Smooth muscle cell of the umbilical artery (primary cell): ENCODE measurements at places on chromosomes 4 and X. TPM values are rescaled to one million over a fixed set of nuclear protein-coding genes. Genes with fewer than 3 reads are reported as not detected.

The PYURF gene
- total RNA-seq, result 54.1 and 55.5 TPM in 2 replicates

The XG gene
- total RNA-seq, result 0.59 and 1.7 TPM in 2 replicates

The SERPINA7 gene
- not detected in 2 replicates for total RNA-seq

The HERC5 gene
- 0.59 and 0.69 TPM in 2 replicates for total RNA-seq

The ATP5ME gene
- total RNA-seq, result 39.6 and 71.6 TPM in 2 replicates

The TLR3 gene
- total RNA-seq, result 2.1 TPM in 2 replicates

The IL21 gene
- total RNA-seq, result not detected in 2 replicates

The AMBN gene
- not detected in 2 replicates for total RNA-seq

The NOA1 gene
- total RNA-seq, result 14.3 and 16.5 TPM in 2 replicates

The CXCL3 gene
- 6.5 and 11.9 TPM in 2 replicates for total RNA-seq

The ASIC5 gene
- not detected in 2 replicates for total RNA-seq

The ANKRD50 gene
- 140 and 169 TPM in 2 replicates for total RNA-seq

The GAGE12E gene
- total RNA-seq, result not detected in 2 replicates
